ENCODE measurements at places on chromosomes 5 and 9.

DNA sequence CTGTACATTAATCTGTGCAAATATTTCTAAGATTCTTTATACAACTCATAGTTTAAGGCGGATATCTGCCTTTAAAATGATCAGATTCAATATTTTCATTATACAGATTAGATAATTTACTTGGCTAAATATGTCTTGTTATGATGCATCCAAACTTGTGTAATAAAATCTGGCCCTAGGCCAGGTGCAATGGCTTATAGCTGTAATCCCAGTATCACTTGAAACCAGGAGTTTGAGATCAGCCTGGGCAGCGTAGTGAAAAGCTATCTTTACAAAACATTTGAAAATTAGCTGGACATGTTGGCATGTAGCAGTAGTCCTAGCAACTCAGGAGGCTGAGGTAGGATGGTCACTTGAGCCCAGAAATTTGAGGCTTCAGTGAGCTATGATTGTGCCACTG lies 2002.2 kb upstream of the ACO1 start:
- DNase-seq, result no peak

DNA sequence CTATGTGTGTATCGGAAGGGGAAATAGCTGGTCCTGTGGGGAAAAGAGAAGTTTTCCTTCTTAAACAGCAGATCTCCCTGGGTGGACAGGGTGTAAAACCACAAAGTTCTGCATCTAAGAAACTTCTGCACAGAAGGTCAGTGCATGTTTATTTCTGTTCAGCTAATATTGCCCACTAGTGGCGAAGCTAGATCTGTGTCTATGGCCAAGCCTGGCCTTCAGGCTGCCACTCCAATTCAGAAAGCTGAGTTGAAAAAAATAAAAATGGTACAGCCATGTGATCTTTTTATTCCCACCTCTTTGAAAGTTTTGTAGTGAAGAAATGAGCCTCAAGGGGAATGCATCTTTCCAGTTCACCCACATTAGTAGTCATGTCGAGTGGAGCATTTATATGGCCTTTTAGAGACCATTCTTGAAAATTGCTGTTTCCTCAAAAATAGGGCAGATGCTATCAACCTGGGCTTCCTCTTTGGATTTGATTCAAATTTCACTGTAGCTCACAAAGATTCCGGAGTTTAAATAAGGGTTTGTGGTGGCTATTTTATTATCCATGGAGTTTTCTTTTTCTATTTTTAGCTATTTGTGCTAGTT lies 488.0 kb downstream of the PRELID2 start:
- DNase-seq, result peak; percentile 47

- no peak for DNase-seq
Observed at GRCh38 chr9:138013836-138014562, 136.4 kb downstream of the CACNA1B start.

DNA sequence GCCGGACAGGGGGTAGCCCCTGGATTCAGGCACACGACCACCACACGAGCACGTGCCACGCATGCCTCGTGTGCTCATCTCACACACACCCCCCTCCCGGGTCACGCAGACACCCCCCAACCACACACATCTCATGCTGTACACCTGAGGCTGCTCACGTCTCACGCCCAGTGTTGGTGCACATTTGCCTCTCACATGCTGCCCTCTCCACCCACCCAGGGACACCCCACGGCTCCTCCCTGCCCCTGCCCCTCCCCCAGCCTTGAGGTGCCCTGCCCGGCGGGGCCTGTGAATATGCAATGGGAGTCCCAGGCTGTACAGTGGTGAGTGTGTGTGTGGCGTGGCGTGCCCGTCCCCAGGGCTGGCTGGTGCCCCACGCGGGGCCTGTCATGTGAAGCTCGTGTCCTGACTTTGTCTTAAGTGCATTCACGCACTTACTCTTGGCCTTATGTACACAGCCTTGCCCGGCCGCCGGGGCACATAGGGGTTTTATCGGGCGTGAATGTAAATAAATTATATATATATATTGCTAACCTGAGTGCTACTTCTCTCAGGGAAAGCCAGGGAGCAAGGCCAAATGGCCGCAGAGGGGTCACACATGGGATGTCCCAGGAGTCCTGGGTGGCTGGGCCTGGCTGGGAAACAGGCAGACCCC lies 18.7 kb downstream of the HK3 start:
- no peak for DNase-seq

DNA sequence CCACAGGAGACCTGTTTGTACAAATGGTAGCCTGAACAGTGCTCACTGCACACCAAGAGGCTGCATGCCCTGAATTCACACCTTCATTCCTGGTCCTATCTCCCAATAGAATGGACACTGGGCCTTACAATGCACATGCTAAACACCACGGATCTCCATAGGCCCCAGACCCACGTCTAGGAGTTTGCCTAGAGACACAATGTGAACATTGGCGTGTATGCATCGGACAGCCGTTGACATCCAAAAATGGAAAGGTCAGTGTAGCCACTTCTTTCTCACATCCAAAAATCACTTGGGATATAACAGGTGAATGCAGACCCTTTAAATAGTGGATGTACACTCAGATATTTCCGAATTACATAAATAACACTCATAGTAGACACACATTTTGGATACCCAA lies 927 bp downstream of the PAX5 start:
- no peak for DNase-seq

GRCh38 chr5:160167624-160168165 lies 48.4 kb upstream of the PWWP2A start:
- no peak for DNase-seq

GRCh38 chr9:93257808-93258331 lies 73.9 kb downstream of the WNK2 start:
- no peak for DNase-seq

DNA sequence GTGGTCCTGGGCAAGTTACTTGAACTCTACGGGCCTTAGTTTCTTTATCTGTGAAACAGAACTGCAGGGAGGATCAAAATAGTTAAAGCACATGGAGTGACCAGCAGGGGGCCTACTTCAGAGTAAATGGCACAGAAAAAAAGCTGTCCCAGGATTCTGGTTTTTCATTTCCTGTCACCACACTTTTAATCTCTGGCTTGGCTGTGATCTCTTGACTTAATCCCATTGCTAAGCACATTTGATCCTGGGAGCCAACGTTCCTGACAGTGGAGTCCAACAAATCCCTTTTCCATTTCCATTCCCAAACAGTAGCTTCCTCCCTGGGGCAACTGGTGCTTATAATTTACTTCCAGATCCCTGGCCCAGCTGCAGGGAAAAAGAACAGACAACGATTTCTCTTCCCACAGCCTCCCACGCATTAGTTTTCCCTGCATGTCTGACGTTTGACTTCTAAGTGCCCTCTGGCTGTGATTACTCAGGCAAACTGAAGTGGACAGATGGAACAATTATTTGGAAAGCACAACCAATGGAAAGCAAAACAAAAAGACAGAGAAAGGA lies 136.5 kb upstream of the STK32A start:
- DNase-seq, result peak; percentile 38

- no peak for DNase-seq
Observed at GRCh38 chr9:25733336-25733982, 55.2 kb upstream of the TUSC1 start.

GRCh38 chr5:172453206-172453985 lies 929 bp downstream of the SH3PXD2B start:
- DNase-seq, result peak; percentile 83

DNA sequence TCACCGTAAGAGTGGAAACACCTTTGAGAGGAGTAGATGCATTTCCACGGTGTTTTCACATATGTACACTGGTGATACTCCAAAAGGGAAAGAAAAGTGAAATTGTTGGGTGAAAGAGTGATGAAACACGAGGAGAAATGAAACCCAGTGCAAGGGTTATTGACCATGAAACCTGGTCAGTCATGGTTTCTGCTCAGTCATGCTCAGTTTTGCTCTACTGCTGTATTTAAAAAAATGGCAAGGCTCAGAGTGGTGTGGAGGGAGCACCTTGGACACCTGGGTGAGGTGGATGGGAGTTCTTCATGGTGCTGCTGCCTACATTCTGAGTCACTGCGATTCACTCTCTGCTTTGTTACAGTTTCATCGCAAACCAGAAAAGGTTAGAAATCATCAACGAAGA lies 32.3 kb downstream of the NTRK2 start:
- DNase-seq, result no peak

DNA sequence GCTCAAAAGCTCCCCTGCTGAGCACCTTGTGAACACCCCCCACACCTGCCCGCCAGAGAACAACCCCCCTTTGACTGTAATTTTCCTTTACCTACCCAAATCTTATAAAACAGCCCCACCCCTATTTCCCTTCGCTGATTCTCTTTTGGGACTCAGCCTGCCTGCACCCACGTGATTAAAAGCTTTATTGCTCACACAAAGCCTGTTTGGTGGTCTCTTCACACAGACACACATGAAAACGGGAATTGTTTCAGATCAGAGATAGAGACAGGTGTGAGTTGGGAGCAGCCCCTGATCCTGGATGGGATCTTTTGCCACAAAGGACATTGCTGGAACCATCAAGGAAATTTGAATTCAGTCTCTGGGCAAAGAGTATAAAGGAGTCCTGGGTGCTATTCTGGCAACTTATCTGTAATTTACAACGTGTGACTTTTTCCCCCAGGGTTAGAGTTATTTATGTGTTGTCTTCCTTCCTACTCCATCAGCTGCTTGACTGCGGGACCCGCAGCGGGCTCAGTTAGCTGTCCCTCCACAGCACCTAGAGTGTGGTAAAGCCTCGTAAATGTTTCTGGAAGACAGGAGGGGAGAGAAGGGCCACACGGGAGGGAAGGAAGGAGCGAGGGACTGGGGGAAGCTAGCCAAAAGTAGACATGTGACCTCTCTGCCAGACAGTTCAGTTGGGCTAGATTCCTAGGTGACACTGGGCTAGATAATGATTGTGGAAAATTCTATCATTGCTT lies 437.0 kb downstream of the ZNF608 start:
- no peak for DNase-seq

DNA sequence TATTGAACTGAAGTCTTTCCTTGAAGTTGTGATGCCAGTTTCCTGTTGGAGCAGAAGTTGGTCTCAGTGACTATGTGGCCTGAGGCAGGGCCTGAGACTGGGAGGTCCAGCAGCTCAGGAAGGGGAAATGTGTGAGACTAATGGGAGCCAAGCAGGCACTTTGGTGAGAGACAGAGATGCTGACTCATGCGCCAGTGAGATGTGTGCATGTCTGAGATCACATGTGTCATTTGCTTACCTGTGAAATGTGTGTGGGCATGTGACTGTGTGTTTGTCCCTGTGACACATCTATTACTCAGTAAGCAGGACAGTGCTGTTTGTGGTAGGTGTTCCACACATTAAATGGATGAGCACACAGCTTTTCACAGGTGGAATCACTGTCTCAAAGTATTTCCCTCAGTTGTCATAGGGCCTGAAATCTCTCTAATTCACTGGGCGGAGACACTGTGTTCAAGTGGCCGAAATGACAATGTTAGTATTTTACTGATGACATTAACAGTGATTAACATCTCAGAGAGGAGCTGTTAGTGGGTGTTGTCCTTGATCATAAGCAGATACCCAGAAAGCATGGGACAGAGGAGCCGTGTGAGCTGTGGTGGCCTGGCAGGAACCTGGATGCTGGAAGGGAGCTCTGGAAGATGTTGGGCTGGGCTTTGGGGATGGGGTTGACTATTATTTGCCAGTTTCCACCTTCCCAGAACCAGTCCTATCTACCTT lies 7.4 kb downstream of the NPR2 start:
- peak; percentile 65 for DNase-seq

GRCh38 chr9:125262294-125262991 lies 817 bp downstream of the GAPVD1 start:
- no peak for DNase-seq

GRCh38 chr9:101029315-101030085 lies 973 bp downstream of the PLPPR1 start:
- DNase-seq, result no peak

- peak; percentile 32 for DNase-seq
Observed at GRCh38 chr5:50440651-50441492, at the start of gene EMB. TSS of gene EMB (minus strand) at chr5:50441288. CDS start at chr5:50441151, 137 bp downstream.

GRCh38 chr5:172840432-172841154 lies 6.5 kb downstream of the ERGIC1 start:
- DNase-seq, result no peak

DNA sequence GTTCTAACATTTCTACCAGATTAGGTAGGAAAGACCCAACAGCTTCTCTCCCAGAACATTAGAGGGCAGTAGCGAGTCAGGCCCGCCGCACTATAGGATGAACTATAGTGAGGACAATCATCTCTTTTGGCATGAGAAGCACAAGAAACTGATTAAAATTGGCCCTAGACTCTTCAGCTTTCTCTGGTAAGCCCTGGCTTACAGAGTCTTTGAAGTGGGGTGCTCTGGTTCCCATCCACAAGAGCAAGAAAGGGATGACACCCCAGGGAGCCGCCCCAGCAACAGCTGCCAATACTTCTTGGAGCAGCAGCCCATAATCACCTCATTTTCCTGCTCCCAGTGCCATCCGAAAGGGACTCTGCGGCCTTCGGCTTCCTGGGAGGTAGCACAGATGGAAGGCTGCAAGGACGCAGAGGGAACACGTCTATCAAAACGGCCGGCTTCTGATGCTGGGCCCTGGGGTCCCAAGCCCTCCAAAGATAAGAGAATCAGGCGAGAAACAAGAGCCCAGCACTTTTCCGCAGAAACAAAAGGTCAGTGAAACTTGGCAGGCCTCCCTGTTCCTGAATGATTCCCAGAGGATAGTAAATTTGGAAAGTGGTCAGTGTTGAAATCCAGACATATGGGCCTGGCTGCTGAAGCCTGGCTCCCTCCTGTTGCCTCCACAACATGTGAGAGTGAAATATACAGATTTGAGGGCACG lies 69.3 kb downstream of the HSD17B3 start:
- peak; percentile 63 for DNase-seq

DNA sequence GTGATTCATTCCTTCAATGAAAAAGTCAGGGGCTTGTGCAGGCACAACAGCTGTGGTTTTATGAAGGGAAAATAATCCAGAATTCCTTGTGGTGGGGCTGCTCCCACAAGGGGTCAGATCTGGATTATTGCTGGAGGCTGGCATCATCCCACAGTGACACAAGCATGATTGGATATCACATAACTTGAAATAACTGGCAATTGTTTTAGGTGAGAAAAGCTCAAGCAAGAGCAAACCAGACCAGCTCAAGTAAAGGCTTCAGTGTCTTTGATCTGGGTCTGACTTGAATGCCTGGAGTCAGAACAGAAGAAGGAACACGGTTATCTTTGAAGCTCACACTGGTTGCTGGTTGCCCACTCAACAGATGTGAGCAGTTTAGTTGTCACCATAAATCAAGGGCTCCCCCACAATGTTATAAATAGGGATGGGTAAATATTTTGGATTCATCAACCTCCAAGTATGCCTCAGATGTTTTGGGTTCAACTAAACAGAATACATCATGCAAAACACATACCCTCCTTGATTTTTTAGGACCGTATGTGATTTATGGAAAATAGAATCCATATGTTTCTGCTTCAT lies 3.1 kb upstream of the ZNF474 start:
- peak; percentile 89 for DNase-seq

- DNase-seq, result no peak
Observed at GRCh38 chr9:6575324-6576034, 70.0 kb downstream of the GLDC start.

- no peak for DNase-seq
Observed at GRCh38 chr9:88926781-88927505, 64.3 kb upstream of the S1PR3 start.

Data from fibroblast of skin of right biceps (primary cell).